Substantia nigra (tissue), 51 donors: ENCODE measurements at places on chromosomes 3 and 15.

DNA sequence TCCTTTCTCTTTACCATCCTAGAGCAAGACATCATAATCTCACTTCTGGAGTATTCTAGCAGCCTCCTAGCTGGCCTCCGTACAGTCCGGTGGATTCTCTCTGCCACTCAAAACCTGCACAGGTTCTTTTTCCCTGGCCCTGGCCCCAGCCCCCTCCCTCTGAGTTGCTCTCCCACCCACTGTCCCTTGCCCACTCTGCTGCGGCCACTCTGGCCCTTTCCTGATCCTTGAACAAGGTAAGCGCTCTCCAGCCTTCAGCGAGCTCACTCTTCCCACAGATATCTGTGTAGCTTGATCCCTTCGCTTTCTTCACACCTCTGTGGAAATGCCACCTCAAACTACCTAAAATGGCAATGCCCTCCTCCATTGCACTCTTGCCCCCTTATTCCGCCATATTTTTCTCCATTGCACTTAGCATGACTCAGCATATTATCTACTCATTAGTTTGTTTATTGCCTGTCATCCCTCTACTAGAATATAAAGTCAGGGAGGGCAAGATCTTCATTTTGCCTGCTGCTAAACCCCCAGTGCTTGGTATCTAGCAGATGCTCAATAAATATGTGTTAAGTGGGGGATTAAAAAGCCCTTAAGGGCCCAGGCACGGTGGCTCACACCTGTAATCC lies 65.6 kb upstream of the ATP13A3 start:
- no peak for DNase-seq

- DNase-seq = no peak
These were observed 444.2 kb upstream of the NAALADL2 start for GRCh38 chr3:174414902-174415301.

DNA sequence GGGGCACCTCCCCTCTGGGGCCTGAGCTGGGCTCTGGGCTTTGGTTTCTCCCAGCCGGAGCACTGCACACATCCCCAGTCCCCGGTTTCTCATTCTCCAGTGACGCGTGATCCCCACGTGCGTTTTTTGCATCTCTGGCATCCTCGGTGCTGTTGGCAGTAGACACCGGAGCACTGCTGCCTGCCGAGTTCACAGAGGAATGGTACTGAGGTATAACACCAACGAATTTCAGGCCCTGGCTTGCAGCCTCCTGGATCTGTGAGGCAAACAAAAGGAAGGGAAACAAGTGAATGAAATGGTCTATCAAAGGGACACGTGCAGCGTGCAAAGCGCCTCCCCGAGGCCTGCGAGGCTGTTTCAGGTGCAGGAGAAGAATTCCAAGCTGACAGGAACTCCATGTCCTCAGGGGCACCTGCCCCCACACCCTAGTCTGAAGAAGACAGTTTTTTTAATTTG lies 112.9 kb downstream of the OXNAD1 start:
- DNase-seq = no peak

DNA sequence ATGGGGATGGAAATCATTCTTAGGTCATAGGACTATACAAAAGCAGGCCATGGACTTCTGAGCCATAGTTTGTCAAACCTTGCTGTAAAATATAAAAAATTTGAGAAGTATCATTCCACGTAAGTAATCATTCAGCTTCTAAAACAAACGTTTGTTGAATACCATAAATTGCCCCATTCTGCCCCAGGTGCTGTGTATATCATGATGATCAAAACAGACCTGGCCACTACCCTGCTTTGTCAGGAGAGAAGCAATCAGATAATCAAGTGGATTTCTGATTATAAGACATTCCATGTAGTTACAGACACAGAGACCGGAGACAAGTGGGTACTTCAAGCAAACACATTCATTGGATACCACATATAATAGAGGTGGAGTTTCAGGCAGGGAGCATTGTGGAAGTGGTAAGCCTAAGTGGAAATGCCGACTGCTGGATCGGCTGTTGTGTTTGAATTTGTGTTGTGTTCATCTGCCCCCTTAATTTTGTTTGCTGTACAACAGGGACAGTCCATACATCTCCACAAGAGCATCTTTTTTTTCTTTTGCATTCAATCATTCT lies 61.7 kb downstream of the TGFBR2 start:
- DNase-seq = no peak

- no peak for DNase-seq
These were observed 30.1 kb upstream of the TIMP4 start for GRCh38 chr3:12188681-12189287.

DNA sequence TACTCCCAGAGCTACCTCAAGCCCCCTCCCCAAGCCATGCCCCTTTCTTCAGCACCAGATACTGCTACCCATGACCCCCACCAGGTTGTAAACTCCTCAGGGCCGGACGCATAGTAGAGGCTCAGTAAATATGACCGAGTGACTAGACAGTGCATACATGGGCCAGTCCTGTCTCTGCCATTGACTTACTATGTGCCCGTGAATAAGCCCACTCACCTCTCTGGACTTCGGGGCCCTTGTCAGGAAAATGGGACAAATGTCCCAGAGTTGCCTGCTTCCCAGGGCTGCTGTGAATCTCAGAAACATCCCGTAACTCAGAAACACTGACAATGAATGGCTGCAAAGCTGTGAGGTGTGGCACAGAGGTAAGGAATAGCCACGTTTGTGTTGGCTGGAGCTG lies 48.2 kb upstream of the FGD5 start:
- DNase-seq = no peak

GRCh38 chr3:189680723-189681122 lies 49.5 kb downstream of the TP63 start:
- no peak for DNase-seq

DNA sequence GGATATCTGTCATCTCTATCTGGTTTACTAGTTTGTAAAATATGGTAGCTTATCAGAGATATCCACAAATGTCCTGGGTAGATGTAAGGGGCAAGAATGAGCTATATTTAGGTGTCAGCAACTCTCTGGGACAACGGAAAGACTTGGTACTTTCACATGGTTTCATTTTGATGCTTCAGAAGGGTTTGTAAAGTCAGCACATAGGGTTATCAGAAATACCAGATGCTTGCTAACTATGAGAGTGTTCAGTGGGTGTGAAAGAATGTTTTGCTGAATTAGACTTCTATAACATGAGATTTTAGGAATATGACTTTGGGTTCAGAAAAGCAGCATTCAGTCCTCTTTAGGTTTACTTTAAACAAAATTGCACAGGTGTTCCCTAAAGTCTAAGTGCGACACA lies 466.5 kb upstream of the PDZRN3 start:
- DNase-seq = no peak

GRCh38 chr3:94146455-94146854 lies 83.6 kb downstream of the NSUN3 start:
- DNase-seq = no peak

- no peak for DNase-seq
These were observed 23.9 kb downstream of the CRTAP start for GRCh38 chr3:33137691-33138090.

GRCh38 chr3:66454464-66454859 lies 46.4 kb downstream of the LRIG1 start:
- DNase-seq = no peak

- no peak for DNase-seq
These were observed 22.0 kb upstream of the ANXA2 start for GRCh38 chr15:60419753-60420152.

GRCh38 chr3:188979669-188980310 lies 192.0 kb upstream of the TPRG1 start:
- DNase-seq = no peak

DNA sequence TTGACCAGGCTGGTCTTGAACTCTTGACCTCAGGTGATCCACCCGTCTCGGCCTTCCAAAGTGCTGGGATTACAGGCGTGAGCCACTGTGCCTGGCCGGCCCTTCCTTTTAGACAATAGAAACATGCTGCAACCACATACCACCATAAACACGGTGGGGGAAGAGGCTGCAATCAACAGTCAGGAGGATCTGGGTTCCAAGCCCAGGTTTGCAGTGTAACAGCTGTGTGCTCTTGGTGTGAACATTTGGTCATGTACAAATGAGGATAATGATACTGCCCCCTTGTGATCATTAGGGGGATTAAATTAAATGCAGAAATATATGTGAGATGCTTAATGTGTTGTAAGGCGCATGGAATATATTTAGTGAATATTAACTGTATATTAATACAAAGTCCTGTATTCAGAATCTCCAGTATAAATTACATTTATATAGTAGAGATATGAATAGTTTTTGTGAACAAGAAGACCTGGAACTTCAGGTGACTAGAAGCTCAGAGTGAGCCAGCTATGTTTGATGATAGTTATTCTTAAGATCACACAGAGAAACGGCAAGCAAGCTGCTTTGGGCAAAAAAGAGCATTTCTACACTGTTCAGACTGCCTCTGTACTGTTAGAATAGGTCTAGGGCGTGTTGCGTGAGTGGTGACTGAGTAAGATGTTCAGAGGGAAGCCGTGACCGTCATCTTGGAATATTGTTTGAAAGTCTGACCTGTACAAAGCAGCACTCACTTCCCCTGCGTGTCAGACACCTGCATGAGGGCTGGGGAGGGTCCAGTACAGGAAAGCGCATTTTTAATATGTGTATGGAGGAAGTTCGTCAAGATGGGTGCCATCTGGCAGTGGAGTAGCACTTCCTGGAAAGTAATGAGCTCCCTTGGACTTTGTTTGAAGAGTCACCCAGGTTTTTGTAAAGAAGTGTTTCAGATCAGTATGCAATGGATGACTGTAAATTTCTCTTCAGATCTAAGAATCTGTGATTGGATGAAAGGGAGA lies 125.8 kb downstream of the PGPEP1L start:
- DNase-seq = no peak

- DNase-seq = no peak
These were observed 211.4 kb downstream of the ITPR1 start for GRCh38 chr3:4704552-4704951.

DNA sequence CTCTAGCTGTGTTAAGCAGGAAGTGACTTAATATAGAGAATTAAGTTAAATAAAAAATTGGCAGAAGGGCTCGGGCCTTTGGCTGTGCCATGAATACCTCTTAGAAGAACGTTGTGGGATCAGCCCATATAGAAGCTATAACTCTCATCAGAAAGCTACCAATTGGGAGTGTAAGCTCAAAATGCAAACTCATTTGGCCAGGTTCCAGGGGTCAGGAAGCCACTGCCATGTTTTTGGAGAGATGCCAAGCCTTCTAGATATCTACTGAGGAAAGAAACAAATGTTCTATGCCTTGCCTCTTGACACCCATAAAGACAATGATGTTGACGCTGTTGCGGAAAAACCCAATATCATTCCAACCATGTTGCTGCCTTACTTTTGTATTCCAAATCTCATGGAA lies 475.2 kb upstream of the TGFBR2 start:
- no peak for DNase-seq

DNA sequence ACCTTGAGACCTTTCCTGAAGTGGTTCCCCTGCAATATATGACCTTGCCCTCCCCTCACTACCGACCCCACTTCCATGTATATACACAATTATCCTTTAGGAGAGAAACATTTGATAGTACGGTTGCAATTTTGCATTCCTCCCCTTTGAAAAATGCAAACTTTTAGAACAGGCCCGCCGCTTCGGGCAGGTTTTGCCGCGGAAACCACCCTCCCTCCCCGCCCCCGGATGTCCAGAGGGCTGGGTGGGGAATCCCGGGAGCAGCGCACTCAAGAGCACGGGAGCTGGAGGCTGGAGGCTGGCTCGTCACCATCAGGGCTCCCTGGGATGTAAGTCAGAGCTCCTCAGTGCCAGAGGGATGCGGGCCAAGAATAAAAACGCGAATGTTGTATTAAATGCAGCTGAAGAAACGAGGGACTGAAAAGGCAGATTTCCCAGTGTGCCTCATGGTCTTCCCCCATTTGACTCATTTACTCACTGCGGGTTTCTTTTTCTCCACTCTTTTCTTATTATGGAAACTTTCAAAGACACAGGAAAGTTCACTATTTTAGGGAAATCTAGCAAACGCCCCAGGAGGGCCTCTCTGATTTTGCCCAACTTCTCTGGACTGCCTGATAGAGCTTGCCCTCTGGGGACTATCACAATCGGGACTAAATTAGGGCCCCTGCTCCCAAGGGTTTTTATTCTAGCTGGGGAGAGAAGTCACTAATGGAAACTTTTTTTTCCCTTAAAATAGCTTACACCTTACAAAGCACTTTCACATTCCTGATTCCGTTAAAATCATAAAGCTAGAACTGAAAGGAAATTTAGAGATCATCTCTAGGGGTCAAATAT lies 2.9 kb upstream of the USP3 start:
- DNase-seq = no peak

- DNase-seq = no peak
These were observed 8.7 kb upstream of the P2RY12 start for GRCh38 chr3:151393146-151393830.

- no peak for DNase-seq
These were observed 455.3 kb upstream of the PDZRN3 start for GRCh38 chr3:74080056-74080461.

DNA sequence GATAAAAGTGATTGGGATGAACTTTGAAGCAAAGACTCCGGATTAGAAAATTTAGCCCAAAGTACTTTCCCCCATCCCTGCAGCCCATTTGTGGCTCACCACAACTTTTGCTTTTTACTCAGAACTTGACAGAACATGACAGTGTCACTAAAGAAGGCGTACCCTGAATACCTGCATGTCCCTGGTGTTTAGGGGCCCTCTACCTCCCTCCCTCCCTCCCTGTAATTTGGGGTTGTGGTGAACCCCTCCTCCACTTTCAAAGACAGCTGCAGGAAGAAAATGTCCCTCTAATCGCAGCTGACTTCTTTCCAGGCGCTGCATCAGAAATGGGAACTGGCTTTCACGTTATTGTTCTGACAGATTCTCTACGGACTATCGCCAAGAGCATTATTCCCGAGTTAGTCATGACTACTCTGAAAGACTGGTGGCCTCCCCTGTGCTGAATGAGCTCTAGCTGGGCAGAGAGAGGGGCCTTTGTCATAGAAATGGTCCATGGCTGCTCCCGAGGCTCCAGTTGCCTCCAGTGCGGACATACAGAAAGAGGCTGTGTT lies 93.2 kb upstream of the ARHGEF3 start:
- peak; percentile 17 for DNase-seq

GRCh38 chr3:98583766-98584165 lies 9.6 kb downstream of the CPOX start:
- no peak for DNase-seq

- DNase-seq = no peak
These were observed 193.4 kb downstream of the SLC9A9 start for GRCh38 chr3:143654906-143655305.

DNA sequence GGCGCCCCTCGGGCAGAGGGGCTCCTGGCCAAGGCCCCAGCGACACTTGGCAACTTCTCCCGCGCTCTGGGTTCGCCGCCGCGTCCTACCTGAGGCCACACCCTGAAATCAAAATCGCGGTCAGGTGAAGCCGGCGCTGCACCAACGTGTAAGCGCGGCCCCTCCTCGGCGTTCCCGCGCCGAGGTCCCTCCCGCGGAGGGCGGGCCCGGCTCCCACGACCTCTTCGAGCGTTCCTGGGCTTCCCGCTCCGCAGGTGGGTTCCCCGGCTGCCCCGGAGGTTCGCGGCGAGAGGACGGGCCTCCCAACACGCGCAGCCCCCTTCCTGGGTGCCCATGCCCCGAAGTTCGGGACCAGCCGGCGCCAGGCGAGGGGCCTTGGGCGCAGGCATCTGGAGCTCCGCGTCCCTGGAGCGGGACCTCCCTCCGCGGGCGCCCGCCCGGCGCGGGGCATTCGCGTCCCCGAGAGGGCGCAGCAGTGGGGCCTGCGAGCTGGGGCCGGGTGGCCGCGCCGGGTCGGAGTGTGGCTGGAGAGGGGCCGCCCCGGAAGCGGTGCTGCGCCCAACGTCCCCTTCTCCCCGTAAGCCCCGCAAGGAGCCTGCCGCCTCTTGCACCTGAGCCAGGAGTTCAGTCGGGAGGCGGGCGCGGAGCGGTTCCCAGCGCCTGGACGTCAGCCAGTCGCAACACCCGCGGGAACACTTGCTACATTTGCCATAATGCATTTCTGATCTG lies 13.7 kb downstream of the PAK6 start:
- DNase-seq = no peak

GRCh38 chr3:164522073-164522763 lies 556.1 kb downstream of the SI start:
- DNase-seq = no peak
